ENCODE measurements at places on chromosomes 2 and 18. TPM values are rescaled to one million over a fixed set of nuclear protein-coding genes. Genes with fewer than 3 reads are reported as not detected.
A peak's percentile ranks its signal among the peaks of the same experiment; 100 is the strongest.

GRCh38 chr2:181774685-181775084, 94.4 kb upstream of the NEUROD1 start:
- peak overlapping the region; percentile 47 for H3K27ac ChIP-seq
- DNase-seq, result no peak
- H3K4me3 ChIP-seq, result no peak overlapping the region
- H3K27me3 ChIP-seq, result no peaks in the 10 kb centered on the region

DNA sequence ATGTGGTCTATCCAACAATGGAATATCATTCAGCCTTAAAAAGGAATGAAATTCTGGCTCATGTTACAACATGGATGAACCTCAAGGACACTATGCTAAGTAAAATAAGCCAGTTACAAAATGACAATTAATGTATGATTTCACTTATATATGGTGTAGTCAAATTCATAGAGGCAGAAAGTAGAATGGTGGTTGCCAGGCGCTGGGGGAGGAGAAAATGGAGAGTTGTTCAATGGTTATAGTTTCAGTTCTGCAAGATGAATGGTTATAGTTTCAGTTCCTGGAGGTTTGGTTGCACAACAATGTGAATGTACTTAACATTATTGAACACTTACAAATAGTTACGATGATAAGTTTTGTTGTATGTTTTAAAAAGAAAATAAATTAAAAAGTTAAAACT, 79.2 kb upstream of the IL1R2 start:
- no peak overlapping the region for H3K4me3 ChIP-seq
- no peaks in the 10 kb centered on the region for H3K36me3 ChIP-seq
- DNase-seq, result no peak
- H3K27ac ChIP-seq, result no peak overlapping the region

DNA sequence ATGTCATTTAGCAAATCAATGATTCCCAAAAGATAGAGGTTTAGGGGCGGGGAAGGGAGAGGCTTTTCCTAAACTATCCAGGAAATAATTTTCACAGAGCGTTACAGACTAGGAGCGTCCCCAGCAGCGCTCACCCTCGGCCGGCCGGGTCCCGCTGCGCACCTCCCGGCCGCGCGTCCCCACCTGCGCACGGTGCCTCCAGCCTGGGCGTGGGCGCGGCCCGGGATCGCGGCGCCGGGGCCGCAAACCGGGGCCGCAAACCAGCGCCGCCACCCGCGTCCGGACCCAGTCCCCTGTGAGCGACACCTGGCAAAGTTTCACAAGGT, 684 bp upstream of the ZCCHC2 start:
- no peak for DNase-seq
- no peaks in the 10 kb centered on the region for H3K27me3 ChIP-seq
- H3K27ac ChIP-seq, result peak overlapping the region; percentile 98
- peaks cover 18% of the 10 kb centered on the region for H3K4me1 ChIP-seq

The RGPD3 gene
- total RNA-seq, result 0.15 TPM

DNA sequence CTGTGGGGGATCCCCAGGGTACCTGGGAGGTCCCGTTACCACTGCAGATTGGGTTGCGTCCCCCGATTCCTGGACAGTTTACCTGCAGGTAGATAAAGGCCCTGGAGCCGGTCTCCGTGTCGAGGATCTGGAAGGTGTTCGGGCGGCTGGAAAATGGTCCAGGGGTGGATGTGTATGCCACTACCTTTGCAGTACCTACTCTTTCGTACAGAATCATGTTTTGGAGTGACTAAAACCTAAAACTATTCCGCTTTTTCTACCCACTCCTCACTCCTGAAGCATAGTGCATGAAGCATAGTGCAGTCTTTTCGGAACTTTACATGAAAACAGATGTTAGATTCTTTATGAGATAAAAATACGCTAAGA, 418 bp downstream of the WDR75 start:
- H3K36me3 ChIP-seq, result peaks cover 18% of the 10 kb centered on the region
- no peaks in the 10 kb centered on the region for H3K27me3 ChIP-seq
- H3K27ac ChIP-seq, result peak overlapping the region; percentile 53
- peak overlapping the region; percentile 92 for H3K4me3 ChIP-seq
- no peaks in the 10 kb centered on the region for H3K4me1 ChIP-seq

The CDH20 gene
- total RNA-seq, result not detected

GRCh38 chr18:75638223-75638775, 210.8 kb upstream of the SMIM21 start:
- no peaks in the 10 kb centered on the region for H3K4me1 ChIP-seq
- no peak for DNase-seq

The GREB1 gene
- total RNA-seq, result 6.2 TPM

DNA sequence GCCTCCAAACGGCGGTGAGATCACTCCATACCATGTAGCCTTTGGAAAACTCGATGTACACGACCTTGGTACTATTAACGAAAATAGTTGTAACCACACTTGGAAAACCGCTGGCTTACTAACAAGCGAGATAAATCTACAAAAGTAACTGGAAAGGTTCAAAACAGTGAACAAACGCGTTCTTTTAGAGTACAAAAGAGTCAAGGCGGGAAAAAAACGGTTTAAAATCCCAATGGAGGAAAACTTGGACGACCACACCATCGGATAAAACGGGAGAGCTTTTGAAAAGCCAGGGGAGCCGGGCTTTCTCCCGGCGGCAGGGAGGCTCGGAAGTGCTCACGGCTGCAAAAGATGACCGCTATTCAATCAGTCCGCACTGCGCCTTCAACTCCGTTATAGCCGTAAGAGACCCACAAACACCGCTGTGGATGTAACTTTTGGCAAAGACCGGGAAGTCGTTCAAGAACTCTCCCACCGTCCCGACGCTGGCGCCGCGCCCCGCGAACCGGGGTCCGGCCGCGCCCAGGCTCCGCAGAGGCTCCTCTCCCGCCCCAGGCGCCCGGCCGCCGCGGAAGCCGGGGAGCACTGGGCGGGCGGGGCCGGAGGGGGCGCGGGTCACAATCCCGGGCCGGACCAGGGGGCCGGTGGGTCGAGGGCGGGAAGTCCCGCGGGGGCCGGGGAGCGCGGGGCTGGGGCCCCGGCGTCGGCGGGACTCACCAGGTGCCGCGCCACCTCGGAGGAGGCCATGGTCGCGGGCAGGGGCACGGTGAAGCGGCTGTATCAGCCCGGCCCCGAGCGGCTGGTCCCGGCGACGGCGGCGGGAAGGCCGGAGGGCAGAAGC, 465 bp downstream of the SEPTIN10 start:
- no peak for DNase-seq
- no peaks in the 10 kb centered on the region for H3K27me3 ChIP-seq
- H3K36me3 ChIP-seq, result no peaks in the 10 kb centered on the region
- H3K4me3 ChIP-seq, result peak overlapping the region; percentile 92

GRCh38 chr2:62505109-62505749, 766 bp downstream of the TMEM17 start:
- peak overlapping the region; percentile 73 for H3K4me3 ChIP-seq
- peak overlapping the region; percentile 67 for H3K27ac ChIP-seq
- no peak for DNase-seq
- H3K36me3 ChIP-seq, result no peaks in the 10 kb centered on the region
- H3K4me1 ChIP-seq, result peaks cover 39% of the 10 kb centered on the region

- DNase-seq, result no peak
- no peaks in the 10 kb centered on the region for H3K4me1 ChIP-seq
- no peaks in the 10 kb centered on the region for H3K27me3 ChIP-seq
- no peak overlapping the region for H3K4me3 ChIP-seq
- H3K36me3 ChIP-seq, result no peaks in the 10 kb centered on the region
Measured at GRCh38 chr2:44774826-44775492, 166.5 kb upstream of the SIX3 start.

The FBLN7 gene
- total RNA-seq, result 0.34 TPM

- H3K4me3 ChIP-seq, result no peak overlapping the region
- H3K4me1 ChIP-seq, result no peaks in the 10 kb centered on the region
- DNase-seq, result no peak
- H3K27ac ChIP-seq, result no peak overlapping the region
Measured at GRCh38 chr2:238053191-238053776, 7.5 kb upstream of the SCLY start.

DNA sequence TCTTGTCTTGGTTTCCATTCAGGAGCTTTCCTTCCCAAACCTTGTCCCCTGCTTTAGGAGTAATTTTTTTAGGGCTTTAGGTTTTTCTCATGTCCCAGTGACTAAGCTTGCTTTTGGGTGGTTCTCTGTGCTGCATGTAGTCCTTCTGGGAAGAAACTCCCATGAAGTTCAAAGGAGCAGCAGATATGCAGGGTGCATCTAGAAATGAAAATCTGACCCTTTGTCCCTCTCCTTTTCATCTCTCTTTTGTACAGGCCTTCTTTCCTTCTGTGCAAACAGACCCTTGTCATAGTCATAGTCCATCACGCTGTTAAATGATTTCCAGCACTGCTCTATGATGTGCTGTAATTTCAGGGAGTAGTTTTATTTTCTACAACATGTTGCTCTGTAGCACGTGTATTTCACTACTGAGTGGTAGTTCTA, 20.4 kb downstream of the FMNL2 start:
- no peak for DNase-seq
- no peak overlapping the region for H3K4me3 ChIP-seq
- no peak overlapping the region for H3K27ac ChIP-seq
- H3K36me3 ChIP-seq, result no peaks in the 10 kb centered on the region

GRCh38 chr2:231600619-231601355, 8.1 kb downstream of the TEX44 start:
- H3K27ac ChIP-seq, result no peak overlapping the region
- DNase-seq, result no peak
- H3K4me3 ChIP-seq, result no peak overlapping the region
- H3K27me3 ChIP-seq, result no peaks in the 10 kb centered on the region

The C2orf66 gene
- not detected for total RNA-seq

The PHOSPHO2 gene
- total RNA-seq, result 2.8 TPM

The PSMA8 gene
- total RNA-seq, result not detected

The GPR39 gene
- total RNA-seq, result 5.1 TPM

- no peaks in the 10 kb centered on the region for H3K27me3 ChIP-seq
- no peaks in the 10 kb centered on the region for H3K36me3 ChIP-seq
- no peak overlapping the region for H3K27ac ChIP-seq
- H3K4me1 ChIP-seq, result peaks cover 38% of the 10 kb centered on the region
Measured at GRCh38 chr2:108620656-108621055, 86.4 kb downstream of the LIMS1 start.

- H3K27ac ChIP-seq, result no peak overlapping the region
- DNase-seq, result no peak
- no peak overlapping the region for H3K4me3 ChIP-seq
- no peaks in the 10 kb centered on the region for H3K27me3 ChIP-seq
- H3K36me3 ChIP-seq, result no peaks in the 10 kb centered on the region
Measured at GRCh38 chr2:216660496-216660895, 27.3 kb downstream of the IGFBP2 start.

DNA sequence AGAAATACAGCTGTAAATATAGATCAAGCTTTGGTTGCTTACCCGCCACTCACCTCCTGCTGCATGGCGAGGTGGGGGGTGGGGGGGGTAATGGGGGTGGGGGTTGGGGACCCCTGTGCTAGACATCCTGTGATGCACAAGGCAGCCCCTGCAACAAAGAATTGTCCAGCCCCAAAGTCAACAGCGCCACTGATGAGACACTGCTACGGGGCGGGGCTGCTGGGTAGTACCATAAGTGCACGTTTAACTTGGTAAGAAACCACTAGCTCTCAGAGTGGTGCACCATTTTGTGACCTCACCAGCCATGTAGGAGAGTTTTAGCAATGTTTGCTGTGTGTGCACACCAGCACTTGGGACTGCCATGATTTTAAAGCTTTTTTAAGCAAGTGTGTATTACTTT, 40.3 kb downstream of the SNORC start:
- H3K4me1 ChIP-seq, result no peaks in the 10 kb centered on the region
- H3K27ac ChIP-seq, result no peak overlapping the region
- H3K4me3 ChIP-seq, result no peak overlapping the region
- no peaks in the 10 kb centered on the region for H3K27me3 ChIP-seq

- H3K27ac ChIP-seq, result no peak overlapping the region
- H3K4me3 ChIP-seq, result no peak overlapping the region
- no peak for DNase-seq
- H3K27me3 ChIP-seq, result no peaks in the 10 kb centered on the region
- no peaks in the 10 kb centered on the region for H3K36me3 ChIP-seq
Measured at GRCh38 chr2:56217106-56217505, 33.3 kb downstream of the CCDC85A start.

DNA sequence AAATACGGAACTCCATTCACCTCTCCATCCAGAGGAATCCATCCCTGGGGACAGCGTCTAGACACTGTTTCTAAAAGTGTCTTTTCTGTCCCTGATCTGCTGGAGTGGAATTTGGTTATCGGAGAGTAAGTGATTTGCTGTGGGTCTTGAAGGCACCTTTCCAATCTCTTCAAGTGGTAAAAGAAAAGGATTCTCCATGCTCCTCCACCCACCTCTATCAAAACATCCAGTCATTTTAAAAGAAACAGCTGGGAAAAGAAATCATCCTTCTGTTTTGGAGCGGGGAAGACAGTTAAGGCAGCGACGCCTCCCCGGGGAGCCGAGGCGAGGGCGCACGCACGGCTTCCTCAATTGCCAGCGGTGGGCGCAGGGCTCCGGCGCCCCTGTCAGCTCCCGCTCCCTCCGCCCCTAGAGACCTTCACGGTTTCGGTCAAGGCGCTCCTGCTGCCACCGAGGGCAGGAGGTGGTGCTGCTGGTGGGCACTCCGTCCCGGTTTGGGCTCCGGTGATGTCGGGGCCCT, 547 bp downstream of the SLC35F5 start:
- H3K27ac ChIP-seq, result peak overlapping the region; percentile 91
- H3K4me1 ChIP-seq, result peaks cover 17% of the 10 kb centered on the region
- H3K4me3 ChIP-seq, result peak overlapping the region; percentile 82
- DNase-seq, result no peak

The TDRD15 gene
- total RNA-seq, result not detected

The SOX11 gene
- 0.02 TPM for total RNA-seq

GRCh38 chr18:9876867-9877654, 8.7 kb upstream of the TXNDC2 start:
- H3K4me1 ChIP-seq, result peaks cover 17% of the 10 kb centered on the region
- no peaks in the 10 kb centered on the region for H3K36me3 ChIP-seq
- H3K27me3 ChIP-seq, result no peaks in the 10 kb centered on the region
- peak overlapping the region; percentile 62 for H3K27ac ChIP-seq
- H3K4me3 ChIP-seq, result peak overlapping the region; percentile 44

GRCh38 chr18:31274931-31275330, 43.0 kb upstream of the DSG1 start:
- H3K4me1 ChIP-seq, result peaks cover 26% of the 10 kb centered on the region
- no peaks in the 10 kb centered on the region for H3K27me3 ChIP-seq
- no peak overlapping the region for H3K4me3 ChIP-seq

DNA sequence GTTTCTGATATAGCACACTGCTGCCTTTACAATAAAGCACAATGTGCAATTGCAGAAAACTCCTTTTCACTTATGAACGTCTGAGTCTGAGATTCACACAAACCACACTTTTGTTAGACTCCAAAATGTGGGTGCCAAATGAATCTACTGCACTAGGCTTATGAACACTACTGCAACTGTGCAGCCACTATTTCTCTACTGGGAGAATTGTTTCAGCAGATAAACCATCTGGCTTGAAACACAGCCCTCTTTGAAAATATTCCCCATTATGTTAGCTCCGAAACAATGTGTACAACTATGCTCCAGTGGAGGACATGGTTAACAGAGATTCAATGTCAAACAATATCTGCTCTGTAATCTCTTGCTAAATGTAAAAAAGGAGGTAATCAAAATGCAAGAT, 188.7 kb upstream of the ZEB2 start:
- H3K4me3 ChIP-seq, result no peak overlapping the region
- H3K36me3 ChIP-seq, result no peaks in the 10 kb centered on the region
- H3K27ac ChIP-seq, result no peak overlapping the region
- H3K27me3 ChIP-seq, result no peaks in the 10 kb centered on the region
- H3K4me1 ChIP-seq, result no peaks in the 10 kb centered on the region

The GPR155 gene
- total RNA-seq, result 3.8 TPM

The CYS1 gene
- total RNA-seq, result 3.7 TPM

The UGT1A10 gene
- total RNA-seq, result not detected
